ENCODE measurements at places on chromosomes 4 and X. TPM values are rescaled to one million over a fixed set of nuclear protein-coding genes. Genes with fewer than 3 reads are reported as not detected.

The DGKK gene
- total RNA-seq, result not detected

The NCAPG gene
- total RNA-seq, result 2.3 TPM

The EDNRA gene
- total RNA-seq, result 5.1 TPM

The SRPX gene
- 3,060 TPM for total RNA-seq

The HERC5 gene
- 1.2 TPM for total RNA-seq

The IL2 gene
- not detected for total RNA-seq

The ADGRG4 gene
- not detected for total RNA-seq

The IRS4 gene
- not detected for total RNA-seq

The AGTR2 gene
- total RNA-seq, result not detected

The EPHA5 gene
- total RNA-seq, result not detected

The UGT2B17 gene
- total RNA-seq, result not detected

The CENPVL2 gene
- total RNA-seq, result not detected

The RTL5 gene
- total RNA-seq, result 3.9 TPM

The ERVMER34-1 gene
- not detected for total RNA-seq

The OPN1MW gene
- total RNA-seq, result not detected

The REPS2 gene
- 7.5 TPM for total RNA-seq

The ZNF330 gene
- 13.0 TPM for total RNA-seq

The AP1S2 gene
- total RNA-seq, result 11.2 TPM

The SULT1B1 gene
- total RNA-seq, result not detected

The MSANTD1 gene
- total RNA-seq, result 0.29 TPM

The TLR1 gene
- total RNA-seq, result 3.9 TPM

The USP17L29 gene
- total RNA-seq, result not detected

The NPY1R gene
- total RNA-seq, result 0.12 TPM

The RIPPLY1 gene
- not detected for total RNA-seq

The UGT2B10 gene
- not detected for total RNA-seq

The UBQLN2 gene
- 22.9 TPM for total RNA-seq

The ADH1C gene
- 3.7 TPM for total RNA-seq

All from cardiac ventricle fibroblast (primary cell).